ENCODE measurements at places on chromosomes 4 and X. TPM values are rescaled to one million over a fixed set of nuclear protein-coding genes. Genes with fewer than 3 reads are reported as not detected.

DRP2 gene
- 0.12 TPM for total RNA-seq

CRMP1 gene
- total RNA-seq: 0.28 TPM

HSFX4 gene
- total RNA-seq: not detected

DNA sequence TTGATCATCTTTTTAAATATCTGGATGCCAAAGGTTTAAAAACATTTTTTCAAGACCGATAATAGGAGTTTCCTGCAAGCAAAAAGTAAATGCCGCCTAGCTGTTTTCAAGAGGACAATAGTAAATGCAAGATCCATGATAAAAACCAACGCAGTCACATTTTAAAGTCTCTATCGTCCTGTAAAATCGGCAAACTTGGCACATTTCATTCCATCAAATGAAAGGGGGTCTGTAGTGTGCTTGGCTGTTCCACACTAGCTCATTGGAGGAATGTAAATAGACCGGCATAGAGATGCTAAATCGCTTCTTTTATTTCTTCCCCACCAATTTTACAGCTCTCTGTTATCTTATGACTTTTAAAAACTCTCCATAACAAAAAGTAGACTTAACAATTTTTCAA lies 202.2 kb downstream of the NLGN4X start:
- no peak for DNase-seq

GRCh38 chrX:154097003-154097588 lies 421 bp downstream of the MECP2 start:
- DNase-seq: peak; percentile 34

DNA sequence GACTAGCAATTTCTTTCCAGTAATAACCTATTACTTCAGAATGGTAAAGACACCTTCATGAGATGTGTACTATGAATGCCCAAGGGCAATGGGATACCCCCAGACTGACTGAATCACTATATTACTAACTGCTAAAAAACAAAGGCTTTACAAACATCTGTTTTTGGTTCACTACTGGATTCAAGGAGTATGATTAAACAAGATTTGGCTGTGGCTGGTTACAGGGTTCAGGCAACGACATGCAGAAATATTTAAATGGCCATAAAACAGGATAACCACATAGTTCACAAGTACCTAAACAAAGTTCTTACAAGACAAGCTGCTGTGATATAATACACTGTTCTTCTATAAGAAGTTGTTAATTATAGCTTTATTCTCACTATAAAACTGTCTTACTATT lies 128.2 kb downstream of the FRYL start:
- DNase-seq: no peak
